ENCODE measurements at places on chromosomes 12 and 14.

GRCh38 chr12:20946732-20947131 lies 136.2 kb downstream of the SLCO1B3 start:
- no peak for DNase-seq

DNA sequence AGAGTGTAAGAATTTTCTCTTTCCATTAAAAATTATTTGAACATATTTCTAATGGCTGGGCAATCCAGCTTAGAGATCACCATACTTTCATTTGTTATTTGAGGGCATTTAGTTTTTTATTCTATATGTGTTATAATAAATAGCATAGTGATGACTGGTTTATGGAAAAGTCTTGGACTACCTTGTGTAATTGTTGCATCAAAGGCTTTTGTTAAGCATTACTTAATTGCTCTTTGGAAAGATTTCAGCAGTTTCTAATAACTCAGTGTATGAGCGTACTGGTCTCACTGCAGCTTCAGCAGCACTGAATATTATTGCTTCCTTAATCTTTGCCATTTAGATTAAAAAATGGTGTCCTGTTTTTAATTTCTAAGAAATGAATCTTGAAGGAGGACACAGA lies 22.8 kb downstream of the TMEM19 start:
- DNase-seq: no peak

- peak; percentile 78 for DNase-seq
Observed at GRCh38 chr12:54376596-54376995, 7.9 kb downstream of the ZNF385A start.

- DNase-seq: no peak
Observed at GRCh38 chr12:113103756-113104450, 31.7 kb downstream of the RASAL1 start.

DNA sequence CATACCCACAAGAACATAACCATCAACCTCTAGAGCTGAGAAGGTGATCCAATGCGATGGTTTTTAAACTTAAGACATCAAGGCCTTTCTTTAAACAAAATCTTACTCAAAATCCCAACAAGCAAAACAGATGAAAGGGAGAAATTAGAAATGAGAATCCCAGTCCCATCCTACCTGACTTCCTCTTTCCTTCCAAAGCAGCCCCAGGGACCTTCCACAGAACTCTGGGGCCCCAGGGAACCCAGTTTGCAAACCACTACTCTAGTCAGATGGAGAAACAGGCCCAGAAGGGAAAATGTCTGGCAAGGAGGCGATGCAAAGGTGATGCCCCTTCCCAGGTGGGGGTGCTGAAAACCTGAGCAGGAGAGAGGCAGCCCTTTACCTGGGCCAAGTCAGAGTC lies 29.0 kb upstream of the CMKLR1 start:
- DNase-seq: no peak

GRCh38 chr12:122730215-122731014 lies at the start of gene HCAR1:
Gene HCAR1 (minus strand): TSS chr12:122730844. CDS start chr12:122730339, 505 bp downstream.
- DNase-seq: peak; percentile 57

DNA sequence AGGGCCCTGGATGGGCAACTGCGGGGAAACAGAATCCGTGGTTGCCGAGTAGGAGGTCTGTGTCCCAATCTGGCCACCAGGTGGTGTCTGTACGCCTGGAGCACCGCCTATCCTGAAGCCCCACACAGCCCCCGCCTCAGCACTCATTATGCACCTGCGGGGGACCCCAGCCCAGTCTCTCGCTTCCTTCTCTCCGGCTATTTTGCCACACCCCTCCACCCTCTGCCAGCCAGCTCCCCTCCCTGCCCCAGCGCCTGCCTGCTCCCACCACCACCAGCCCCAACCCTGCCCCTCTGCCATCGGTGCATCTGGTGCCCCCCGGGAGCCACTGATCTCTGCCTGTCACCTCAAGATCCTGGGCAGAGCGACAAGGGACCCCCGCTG lies 2.2 kb upstream of the NXPH4 start:
- DNase-seq: peak; percentile 81

DNA sequence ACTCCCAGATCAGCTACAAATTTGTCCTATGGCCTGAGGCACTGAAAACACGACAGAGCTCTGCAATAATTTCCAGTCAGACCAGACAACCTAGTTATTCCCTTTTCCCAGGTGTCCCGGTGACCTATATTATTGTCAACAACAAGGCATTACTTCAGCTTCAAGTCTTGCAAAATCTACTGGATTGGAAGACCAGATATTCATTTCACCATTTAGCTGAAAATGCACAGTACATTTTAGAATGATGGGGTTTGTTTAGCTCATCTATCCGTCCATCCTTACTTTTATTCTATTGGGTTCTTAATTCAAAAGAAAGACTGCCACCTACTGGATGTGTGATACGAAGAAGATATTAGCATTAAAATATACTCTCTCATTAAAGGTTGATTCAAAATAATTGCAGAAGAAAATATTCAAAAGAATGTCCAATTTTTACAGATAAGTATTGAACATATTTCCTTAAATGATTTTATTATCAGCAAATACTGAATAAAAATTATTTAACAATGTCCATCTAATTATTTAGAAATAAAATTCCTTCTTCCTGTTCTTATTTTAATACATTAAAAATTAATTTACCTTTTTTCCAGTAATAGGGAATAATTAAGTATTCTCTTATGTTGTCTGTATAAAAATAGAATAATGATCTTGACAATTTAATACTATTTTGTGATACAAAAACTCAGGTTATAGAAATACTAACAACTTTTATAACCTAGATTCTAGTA lies 244.9 kb upstream of the LRIG3 start:
- DNase-seq: no peak

DNA sequence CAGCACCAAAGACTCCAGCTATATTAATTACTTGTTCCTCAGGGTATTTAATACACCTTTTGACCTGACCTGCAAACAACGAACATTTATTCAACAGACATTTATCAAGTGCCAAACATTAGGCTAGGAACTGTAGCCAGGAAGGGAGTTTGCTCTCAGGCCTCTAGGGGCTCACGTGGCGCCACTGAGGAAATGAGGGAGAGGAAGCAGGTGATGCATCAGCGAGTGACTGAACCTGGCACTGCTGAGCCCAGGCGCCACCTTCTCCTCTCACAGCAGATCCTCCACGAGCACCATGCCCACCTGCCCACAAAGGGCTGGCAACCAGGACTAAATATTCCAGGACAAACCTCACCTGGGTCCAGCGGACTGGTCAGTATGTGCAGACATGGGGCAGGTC lies 50.2 kb downstream of the SETD3 start:
- no peak for DNase-seq

DNA sequence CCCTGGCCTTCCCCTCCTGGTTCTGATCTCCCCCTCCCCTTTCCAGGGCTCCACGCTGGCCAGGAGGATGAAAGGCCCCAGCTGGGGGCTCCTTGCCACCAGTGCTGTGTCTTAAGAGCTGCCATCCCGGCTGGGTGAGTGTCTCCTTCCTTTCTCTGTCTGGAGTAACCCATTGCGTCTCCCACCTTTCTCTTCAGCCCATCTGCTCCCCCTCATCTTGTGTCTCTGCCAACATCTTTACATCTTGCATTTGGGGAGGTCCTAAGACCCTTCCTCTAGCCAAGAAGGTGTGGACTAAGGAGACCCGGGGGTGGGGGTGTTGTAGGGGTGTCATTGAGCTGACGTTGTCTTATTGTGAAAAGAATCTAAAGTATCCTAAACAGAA lies 505 bp downstream of the BCL2L2 start:
- DNase-seq: no peak

DNA sequence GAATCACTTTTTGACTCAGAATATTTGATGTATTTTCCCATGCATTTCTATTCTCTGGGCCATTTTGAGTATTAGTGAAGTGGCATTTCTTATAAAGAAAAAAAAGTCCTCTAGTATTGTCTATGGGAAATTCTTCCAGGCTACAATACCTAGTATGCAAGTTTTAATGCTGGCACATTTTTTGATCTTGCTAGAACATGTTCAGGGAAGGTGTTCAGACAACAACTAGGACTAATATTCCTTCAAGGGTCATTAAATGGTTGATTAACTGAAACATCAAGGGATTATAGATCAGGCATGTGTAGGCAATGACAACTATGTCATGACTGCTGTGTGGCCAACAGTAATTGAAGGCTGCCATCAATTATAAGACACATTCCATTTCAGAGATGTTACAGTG lies 7.7 kb downstream of the CCDC184 start:
- no peak for DNase-seq

DNA sequence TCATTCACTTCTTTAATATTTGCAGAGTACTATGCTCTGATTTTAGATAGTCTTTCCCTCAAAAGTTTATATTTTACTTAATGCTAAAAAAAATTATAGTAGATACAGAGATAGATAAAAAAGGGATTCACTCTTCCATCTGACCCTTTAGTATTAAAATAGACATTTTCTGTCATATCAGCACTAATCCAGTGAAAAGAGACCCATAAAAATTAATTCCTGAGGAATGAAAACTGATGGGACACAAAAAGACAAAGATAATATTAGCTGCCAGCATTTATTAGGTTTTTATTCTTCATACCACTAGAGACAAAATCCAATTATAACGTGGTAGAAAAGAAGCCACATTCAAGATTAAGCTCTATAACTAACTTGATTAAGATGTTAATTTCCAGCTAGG lies 45.3 kb downstream of the SOS2 start:
- no peak for DNase-seq

- DNase-seq: peak; percentile 82
Observed at GRCh38 chr14:64636208-64636979, 67.8 kb upstream of the PLEKHG3 start.

DNA sequence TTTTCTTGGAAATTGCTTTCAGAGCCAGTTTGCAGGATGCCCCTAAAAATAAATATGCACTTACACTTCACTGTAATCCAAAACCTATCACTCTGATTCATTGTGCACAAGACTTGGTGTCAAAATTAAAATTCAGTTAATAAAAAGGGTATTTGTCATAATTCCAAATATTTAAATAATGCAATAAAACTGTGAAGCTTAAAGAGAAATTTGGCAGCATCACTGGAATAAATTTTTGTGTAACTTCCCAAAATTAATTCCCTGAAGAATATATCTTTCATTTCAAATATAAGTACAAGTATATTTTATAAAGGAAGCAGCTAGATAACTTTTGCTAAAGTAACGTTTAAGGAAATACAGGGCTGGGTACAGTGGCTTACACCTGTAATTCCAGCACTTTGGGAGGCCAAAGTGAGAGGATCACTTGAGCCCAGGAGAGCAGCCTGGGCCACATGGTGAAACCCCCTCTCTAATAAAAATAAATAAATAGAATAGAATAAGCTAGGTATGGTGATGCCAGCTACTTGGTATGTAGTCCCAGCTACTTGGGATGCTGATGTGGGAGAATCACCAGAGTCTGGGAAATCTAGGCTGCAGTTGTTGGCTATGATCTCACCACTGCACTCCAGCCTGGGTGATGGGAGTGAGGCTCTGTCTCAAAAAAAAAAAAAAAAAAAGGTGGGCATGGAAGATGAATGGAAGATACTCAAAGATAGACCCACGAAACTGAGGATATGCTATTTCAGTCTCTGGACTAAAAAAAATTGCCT lies 233.8 kb downstream of the FBXL14 start:
- no peak for DNase-seq

DNA sequence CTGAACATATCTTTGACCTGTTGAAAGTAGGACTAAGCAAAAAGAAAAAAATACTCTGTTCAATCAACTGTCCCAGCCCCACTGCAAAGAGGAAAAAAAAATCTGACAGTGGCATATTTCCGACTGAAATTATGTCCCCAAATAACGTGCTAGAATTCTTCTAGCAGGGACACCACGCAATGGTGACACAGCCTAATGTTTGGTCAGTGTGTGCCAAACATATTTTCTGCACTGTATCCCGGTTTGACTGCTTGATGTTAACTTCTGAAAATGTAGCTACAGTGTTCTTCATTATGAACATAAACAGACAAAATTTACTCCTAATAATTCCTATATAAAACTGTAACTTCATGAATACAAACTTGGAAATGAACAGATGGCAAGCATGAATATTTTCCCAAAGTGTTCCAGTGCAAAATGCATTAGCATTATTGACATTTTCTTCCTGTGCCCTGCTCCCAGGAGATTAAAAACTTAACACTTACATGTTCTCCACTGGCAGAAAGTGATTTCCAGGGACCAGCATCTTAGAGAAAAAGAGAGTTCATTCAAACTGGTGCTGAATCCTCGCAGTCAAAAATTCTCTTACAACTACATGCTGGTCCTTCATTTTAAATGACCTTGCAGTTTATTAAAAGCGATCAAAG lies 72.4 kb upstream of the SYT1 start:
- no peak for DNase-seq

DNA sequence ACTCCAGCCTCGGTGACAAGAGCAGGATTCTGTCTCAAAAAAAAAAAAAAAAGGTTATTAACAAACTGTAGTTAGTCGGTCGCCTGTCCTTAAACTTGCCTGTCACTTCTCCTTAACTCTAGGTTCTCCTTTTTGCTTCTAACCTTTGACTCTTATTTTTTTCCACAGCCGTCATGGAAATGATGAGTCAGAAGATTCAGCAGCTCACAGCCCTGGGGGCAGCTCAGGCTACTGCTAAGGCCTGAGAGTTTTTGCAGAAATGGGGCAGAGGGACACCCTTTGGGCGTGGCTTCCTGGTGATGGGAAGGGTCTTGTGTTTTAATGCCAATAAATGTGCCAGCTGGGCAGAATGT lies 418 bp upstream of the MYG1 start:
- DNase-seq: no peak

DNA sequence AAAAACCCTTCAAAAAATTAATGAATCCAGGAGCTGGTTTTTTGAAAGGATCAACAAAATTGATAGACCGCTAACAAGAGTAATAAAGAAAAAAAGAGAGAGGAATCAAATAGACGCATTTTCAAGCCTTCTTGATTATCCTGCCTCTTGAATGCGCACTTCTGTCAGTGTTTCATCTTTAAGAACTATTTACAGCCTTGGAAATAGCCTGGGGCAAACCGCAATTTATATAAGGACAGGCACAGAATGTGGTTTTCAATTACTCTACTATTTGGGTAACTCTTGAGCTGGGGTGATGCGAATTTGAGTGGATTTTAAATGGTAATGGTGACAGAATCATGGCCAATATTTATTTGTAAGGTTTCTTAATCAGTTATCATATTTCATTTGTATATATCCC lies 179.1 kb upstream of the OTX2 start:
- DNase-seq: no peak

DNA sequence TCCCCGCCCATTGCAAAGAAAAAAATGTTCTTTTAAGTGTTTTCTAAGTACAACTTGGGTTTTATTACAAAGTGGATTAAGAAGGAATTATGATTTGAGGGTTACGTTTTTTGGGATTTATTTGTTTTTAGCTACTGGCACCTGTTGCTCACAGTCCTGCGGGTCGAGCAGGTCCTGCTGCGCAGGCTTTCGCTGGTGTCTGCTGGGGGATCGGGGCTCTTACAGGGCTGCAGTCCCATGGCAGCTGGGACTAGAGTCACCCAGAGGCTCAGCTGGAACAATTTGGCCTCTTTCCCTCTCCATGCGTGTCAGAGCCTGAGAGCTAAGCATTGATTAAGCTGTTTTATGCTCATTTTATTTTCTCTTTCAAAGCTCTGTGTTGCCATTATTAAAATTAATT lies 55.6 kb upstream of the DYNC1H1 start:
- DNase-seq: no peak

GRCh38 chr12:26309634-26310033 lies 114.3 kb downstream of the SSPN start:
- DNase-seq: no peak

Measured in tibial artery (tissue), 4 donors.